ENCODE measurements at places on chromosomes 6 and 20.

DNA sequence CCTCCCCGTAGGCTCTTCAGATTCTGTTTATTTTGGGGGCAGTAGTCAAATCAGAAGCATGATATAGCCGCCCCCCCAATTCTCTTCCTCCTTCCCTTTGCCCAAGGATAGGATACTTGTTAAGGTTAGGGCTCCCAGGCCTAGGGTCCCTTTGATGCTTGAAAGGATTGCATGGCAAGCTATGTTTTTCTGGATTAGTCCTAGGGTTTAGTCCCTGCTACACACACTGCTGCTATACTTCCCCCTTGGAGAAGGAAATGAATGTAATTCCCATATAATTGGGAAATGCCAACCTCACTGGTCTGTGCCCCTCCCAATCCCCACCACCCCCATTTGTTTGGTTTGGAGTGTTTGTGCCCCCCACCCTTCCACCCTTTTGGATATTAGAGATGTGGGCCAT lies 62.8 kb downstream of the ZFAND3 start:
- DNase-seq = no peak

DNA sequence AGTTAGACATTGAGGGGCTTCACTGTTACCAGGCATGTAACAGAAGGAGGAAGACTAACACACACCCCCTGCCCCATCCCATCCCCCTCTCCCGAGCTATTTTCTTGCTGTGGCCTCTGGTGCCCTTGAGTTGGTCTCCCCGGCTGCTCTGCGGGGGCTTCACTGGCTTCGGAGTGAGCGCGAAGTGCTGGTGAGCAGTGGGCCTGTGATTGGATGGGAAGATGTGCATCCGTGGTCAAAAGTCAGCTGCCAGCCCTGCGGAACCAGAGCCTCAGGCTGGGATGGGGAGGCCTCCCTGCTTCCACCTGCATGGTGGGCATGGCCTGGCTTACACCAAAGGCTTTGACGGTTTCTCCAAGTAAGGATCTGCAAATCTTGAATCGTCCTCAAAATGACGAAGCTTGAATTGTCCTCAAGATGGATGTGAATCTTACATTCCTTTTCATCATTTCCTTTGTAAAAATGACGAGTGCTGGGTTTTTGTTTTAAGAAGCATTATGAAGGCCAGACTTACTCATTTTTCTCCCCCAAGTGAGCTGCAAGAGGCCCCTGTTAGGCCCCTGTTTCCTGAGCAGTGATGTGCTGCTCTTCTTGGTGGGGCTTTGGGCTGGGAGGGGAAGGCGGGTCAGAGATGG lies 23.7 kb downstream of the SPATA2 start:
- DNase-seq = no peak

GRCh38 chr6:14727494-14728395 lies 518.1 kb upstream of the JARID2 start:
- no peak for DNase-seq

- no peak for DNase-seq
Measured at GRCh38 chr6:40804905-40805304, 217.7 kb upstream of the LRFN2 start.

DNA sequence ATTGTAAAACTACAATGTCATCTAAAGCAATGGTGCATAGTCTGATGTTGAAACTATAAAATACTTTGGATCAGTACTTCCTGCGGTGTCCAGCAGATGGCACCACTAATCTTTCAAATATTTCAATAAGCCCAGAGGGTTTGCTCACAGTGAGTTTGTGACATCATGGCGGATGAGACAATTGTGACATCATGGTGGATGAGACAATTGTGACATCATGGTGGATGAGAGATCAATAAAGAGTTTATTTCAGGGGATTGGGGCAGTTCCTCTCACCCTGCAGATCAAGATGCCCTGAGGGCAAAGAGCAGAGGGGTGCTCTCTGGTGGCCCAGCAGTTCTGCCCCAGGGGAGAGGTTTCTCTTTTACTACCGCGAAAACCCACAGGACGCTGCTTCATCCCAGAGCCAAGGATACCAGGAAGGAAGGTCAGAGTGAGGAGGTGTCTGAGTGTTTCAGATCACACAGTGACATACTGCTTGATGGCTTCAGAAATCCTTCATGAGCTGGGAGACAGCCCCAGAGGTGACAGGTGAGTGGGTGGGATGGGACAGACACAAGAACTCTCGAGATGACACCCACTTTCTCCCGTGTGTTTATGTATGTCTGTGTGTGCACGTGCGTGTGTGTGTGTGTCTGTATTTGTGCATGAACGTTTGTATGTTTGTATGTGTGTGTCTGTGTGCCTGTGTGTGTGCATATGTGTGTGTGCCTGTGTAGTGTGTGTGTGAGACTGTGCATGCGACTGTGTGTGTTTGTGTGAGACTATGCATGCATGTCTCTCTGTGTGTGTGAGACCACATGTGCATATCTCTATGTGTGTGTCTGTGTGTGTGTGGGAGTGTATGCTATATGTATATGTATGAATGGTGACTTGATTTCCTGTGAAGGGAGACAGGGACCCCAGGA lies 7.3 kb upstream of the ULBP2 start:
- DNase-seq = peak; percentile 46

DNA sequence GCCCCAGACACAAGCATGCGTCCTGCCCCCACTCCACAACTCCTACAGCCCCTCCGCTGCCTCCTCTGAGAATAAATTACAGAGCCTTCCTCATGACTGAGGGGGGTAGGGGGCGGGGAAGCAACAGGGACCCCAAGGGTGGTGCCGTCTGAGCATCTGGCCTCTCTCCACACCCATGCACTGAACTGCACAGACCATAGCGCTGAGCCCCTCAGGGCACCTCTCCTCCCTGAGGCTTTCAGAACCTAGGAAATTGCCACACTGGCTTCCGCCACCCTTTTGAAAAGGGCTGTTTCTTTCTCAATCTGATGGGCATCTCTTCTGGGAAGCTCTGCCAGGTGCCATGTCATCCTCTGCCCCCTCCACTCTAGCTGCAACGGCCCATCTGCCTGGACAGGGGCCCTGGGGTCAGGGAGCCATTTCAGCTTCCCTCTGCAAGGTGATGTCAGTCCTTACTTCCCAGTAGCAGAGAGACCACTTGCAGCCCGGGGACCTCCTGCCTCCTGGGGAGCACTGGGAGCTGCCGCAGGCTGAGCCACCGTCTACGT lies 2.5 kb downstream of the CST7 start:
- DNase-seq = no peak

DNA sequence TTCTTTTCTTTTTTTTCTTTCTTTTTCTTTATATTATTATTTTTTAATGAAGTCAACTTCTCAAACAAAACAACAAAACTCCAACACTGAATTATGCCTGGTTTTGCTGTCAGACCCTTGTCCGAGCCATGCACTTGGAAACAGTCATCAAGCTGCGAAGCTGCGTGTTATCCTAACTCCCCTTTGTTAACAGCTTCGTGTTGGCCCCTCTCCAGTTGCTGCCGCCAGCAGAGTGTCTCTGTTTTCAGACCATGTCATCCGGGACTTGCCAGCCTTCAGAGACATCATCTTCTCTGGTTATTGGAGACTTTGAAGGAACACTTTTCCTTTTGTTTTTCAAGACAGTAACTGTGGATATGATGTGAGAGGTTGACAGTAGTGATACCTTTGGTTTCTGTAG lies 83.1 kb downstream of the TRMT11 start:
- no peak for DNase-seq

DNA sequence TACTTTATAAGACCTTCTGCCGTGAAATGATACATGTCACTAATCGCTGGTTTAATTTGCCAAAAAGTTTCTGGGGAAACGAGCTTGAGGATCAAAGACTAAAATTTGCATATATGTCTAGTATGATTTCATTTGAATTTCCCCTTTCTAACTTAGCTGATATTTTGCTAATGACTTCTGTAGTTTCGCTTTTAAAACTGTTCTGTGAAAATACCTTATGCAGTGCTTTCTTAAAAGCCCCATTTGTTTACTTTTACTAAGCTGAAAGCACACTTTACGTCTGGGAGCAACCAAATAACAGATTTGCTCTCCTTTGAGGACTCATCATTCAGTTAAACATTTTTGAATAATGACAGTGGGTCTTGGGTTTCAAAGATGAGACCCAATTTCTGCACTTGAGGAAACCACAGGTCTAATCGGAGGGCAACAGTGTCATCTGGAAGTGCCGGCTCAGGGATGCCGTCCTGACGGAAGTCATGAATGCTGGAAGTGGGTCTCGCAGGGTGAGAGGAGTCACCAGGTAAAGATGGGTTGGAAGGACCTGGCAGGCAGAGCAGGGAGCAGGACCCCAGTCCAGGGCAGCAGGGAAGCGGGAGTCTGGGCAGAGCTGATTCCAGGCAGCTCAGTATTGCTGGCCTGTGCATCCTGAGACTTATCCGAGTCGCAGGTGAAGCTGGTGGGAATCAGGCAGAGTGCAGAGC lies 33.2 kb downstream of the PLEKHG1 start:
- no peak for DNase-seq

- DNase-seq = peak; percentile 55
Measured at GRCh38 chr6:20404641-20405032, 3.0 kb downstream of the E2F3 start.

- no peak for DNase-seq
Measured at GRCh38 chr6:111941686-111942330, 68.6 kb upstream of the FYN start.

DNA sequence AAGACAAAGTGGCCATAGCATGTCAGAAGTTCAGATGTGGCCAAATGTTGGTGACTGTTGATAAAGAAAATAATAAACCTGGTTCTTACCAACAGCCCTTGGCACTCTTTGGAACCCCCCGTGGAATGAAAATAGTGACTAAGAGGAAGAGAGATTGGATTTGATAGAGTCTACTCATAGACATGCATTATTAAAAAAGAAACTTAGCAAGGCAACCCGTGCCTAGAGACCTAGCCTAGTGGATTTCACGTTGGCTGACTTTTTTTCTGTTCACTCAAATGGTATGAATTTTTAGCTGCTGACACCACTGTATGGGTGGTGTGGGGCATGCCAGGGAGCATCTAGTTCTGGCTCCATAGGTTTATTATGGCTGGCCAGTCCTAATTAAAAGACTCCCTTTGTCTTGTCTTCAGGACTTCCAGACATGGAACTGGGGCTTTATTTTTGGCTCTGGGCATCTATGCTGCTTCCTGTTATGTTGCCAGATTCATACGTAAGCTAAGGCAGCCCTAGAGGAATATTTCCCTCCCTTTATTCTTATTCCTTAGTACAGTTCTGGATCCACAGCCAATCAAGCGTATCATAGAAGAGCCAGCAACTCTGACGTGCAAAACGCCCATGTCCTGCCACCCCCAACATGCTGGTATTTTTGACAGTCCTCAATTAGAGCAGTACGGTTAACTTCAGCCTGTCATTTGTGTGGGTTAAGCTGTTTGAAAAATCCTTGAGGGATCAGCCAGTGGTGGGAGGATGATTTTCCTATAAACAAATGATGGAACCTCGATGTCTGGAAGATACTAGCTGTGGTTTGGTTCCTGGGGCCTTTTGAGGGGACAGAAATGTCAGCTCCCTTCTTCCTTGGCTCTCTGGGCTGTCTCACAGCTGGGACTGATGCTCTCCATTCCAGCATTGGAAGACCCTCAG lies 127.5 kb downstream of the ISM1 start:
- no peak for DNase-seq

DNA sequence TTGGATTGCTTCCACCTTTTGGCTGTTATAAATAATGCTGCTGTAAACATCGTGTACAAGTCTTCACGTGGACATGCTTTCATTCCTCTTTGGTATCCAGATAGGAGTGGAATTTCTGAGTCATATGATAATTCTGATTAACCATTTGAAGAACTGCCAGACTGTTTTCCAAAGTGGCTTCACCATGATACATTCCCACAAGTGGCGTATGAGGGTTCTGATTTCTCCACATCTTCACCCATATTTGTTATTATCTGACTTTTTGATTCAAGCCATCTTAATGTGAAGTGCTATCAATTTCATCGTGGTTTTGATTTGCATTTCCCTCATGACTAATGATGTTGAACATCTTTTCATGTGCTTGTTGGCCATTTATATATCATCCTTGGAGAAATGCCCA lies 2.9 kb upstream of the SNRPB start:
- DNase-seq = no peak

DNA sequence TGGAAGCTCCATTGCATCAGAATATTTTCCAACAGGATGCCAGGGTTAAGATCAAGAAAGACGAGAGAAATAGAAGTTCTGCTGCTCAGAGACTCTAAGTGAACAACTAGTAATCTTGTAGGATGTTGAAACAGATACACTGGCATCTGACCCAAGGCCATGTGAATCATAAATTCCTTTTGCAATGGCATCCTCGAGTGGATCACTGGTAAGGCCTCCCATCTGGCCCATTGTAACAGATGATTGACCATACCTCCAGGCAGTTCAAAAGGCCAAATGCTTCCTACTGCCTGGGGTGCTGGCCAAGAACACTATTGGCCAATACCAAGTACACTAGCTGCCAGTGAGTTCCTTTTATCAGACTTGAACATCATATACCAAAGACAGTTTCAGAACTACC lies 9.9 kb upstream of the SLC17A3 start:
- DNase-seq = no peak

DNA sequence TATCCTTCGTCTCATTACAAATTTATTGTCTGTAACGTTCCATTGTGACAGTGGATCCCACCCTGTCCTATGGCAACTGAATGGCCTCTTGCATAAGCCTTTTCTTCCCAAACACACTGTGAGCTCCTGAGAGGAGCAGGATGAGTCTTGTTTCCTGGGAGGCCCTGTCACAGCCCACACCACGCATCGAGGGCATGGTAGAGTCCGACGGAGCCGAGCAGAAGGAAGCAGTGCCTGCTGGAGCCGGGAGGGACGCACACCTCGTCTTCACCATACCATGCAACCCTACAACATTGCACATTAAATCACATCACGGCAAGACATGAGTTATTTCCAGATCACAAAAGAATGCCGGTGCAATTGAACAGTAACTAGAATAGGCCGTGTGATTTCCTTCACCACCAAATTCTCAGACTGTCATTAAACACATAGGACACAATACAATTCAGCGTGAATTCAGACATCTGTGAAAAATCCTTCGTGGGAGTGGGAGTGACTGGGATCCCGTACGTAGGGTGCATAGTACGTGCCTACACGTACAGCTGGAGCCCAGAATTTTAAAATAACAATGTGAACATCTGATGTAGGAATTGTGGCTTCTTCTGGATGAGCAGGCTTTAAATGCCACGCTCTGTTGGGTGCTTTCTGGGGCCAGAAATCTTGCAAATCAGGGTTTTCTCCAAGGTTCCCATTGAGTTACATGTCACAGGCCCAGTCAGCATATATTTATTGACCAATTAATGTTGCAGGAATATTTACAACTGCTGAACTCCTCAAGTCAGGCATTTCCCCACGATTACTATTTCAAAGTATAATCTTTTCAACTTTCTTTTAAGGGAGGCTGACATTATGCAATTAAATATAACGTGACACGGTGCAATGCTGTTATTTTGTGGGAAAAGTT lies 201.8 kb downstream of the TTLL2 start:
- no peak for DNase-seq

DNA sequence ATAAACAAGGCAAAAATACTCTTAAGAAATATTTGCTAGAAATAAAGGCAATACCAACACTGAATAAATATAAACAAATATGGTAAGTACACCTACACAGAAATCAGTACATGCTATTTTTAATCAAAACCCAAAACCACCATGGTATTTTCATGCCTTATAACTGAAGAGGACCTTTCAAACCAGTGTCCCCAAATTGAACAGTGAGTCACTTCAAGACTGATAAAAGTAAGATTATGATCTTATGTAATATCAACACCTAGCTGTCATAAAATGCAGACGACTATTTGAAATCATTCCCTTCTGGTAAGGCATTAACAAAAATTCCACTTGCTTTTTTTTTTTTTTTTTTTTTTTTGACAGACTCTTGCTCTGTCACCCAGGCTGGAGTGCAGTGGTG lies 156.8 kb upstream of the RUNX2 start:
- no peak for DNase-seq

- DNase-seq = no peak
Measured at GRCh38 chr6:30323806-30324205, 2.9 kb upstream of the TRIM39 start.

- no peak for DNase-seq
Measured at GRCh38 chr20:13533946-13534345, 104.8 kb downstream of the TASP1 start.

Measured in stimulated activated CD4-positive, alpha-beta T cell treated with anti-CD3 and anti-CD28 coated beads, TNF-alpha, amount 100 ng/mL, for 48 hours (primary cell).